ENCODE measurements at places on chromosomes 7 and 10.

DNA sequence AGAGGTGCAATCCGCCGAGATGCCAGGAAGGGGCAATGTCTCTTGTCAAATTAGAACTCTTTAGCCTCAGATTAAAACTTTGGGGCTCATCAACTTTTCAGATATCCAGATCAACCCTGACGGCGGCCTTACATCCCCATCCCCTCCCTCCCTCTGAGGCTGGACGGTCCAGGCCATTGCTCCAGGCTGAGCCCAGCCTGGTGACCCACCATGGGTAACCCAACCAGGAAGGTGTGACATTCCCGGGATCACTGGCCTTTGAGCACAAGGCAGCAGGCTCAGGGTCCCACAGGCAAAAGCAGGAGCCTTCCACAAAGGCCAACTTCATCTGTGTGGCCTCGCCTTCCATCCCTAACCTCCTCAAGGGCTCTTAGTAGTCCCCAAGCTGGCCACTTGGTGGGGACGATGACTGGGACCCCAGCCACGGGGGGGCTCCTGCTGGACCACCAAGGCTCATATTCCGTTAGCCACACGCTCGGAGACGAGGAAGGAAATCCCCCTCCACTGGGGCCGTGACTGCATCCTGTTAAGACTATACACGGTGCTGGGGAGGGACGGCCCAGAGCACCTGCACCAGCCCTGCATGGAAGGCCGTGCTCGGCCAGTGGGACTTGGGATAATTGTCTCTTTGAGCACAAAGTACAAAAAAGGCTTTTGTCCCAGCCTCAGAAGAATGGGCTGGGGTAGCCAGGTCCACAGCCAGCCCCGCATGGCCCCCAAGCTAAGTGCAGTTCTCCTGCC lies 62.8 kb downstream of the ZRANB1 start:
- no peak for DNase-seq

DNA sequence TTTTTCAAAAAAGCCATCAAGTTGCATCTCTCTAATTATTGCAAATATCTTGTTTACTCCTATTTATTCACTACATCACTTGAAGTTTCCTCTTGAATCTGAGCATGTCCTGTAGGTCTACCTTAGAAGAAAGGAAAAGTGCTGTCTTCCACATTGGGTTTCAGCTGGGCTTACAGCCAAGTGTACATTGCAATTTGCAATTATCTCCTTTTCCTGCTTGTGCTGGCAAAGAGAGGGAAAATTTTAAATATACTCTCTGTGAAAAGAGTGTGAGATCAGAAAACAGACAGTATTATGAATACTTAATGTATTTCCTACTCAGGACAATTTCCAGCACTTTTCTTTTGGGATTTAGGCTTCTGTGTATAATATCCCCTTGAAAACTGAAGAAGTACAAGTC lies 839.7 kb downstream of the CNTNAP2 start:
- DNase-seq, result no peak

DNA sequence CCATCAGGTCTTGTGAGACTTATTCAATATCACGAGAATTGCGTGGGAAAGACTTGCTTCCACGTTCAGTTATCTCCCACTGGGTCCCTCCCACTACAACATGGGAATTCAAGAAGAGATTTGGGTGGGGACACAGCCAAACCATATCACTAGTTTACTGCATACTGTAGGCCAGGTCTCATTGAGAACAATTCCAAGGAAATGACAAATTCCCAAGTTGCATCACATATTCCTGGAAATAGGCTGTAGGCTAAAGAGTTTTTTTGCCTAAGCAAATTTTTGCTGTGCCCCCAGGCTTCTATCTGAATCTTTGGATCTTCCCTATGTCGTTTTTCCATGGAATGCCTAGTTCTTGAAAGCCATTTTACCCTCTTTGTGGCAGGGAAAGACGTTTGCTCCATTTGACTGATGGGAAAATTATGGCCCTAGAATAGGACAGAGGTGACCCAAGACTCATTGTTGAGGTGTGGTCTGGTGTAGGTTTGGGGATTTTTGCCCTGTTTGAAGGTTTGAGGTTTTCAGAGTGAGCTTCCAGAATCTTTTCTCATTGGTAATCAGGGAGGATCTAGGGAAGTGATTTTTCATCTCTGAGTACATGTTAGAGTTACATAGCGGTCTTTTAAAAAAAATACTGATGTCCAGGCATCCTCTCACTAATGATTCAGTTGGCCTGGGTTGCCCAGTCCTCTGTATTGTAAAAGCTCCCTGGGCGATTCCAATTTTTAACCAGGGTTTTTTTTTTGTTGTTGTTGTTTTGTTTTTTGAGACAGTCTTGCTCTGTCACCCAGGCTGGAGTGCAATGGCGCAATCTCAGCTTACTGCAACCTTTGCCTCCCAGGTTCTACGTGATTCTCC lies 44.4 kb downstream of the TACR2 start:
- DNase-seq, result no peak

DNA sequence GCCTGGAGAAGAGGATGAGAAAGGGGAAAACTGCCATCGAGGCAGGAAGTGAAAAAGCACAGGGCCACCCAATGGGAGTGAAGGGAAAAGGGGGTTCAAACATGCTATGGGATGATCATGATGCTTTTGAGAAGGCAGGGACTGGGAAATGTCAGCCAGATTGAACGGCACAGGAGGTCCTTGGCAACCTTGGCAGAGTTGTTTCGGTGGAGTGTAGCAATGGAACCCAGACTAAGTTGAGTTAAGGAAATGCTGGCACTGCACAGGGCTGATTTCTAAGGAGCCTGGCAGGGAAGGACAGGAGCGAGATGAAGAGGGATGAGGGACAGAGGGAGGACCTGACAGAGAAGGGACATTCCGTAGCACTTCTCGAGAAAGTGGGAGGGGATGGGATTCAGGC lies 101.4 kb downstream of the PIP4K2A start:
- no peak for DNase-seq

GRCh38 chr7:98970016-98970615 lies 91.8 kb downstream of the TRRAP start:
- DNase-seq, result no peak

- no peak for DNase-seq
These were observed 321.4 kb upstream of the HGF start for GRCh38 chr7:82091126-82091684.

GRCh38 chr7:116770941-116771340 lies 91.4 kb upstream of the CAPZA2 start:
- no peak for DNase-seq

DNA sequence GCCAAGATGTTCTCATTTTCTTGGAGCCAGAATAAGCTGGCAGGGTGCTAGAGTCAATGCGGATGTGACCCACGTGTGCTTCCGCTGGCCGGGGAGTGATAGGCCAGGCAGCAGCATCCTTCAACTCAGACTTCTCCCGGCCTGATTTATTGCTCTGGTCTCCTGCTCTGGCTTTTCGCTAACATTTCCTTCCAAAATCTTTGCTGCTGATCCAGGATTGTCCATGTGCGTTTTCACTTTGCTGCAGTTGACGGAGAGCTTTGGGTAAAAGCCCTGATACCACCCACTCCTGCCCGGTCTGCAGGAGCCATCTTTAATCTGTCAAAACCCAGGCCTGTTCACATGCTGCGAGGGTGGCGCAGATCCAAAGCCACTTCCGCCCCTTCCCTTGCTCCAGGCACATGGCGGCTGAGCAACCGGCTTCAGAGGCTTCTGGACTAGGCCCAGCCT lies 106.8 kb downstream of the CYP26A1 start:
- DNase-seq, result no peak

- no peak for DNase-seq
These were observed 144.0 kb downstream of the ATE1 start for GRCh38 chr10:121783782-121784372.

GRCh38 chr10:85612378-85612775 lies 754.2 kb downstream of the GRID1 start:
- DNase-seq, result peak; percentile 31

GRCh38 chr10:6612371-6612770 lies 32.3 kb upstream of the PRKCQ start:
- no peak for DNase-seq

DNA sequence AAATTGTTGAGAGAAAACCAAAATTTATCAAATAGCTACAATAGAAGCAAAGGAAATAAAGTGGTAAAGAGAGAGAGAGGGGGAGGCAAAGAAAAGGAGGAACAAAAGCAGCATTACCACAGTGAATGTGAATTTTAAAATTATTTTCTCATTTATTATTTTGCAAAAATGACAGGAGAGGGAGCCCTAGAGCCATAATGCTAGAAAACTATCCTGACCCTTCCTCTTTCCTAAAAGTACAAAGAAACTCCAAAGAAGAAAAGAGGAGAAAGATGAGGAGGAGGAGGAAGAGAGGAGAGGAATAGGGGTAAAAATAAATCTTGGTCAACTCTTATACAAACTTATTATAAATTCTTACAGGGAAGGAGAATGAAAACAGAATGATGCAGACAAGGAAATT lies 921.5 kb downstream of the NRG3 start:
- DNase-seq, result no peak

- peak; percentile 55 for DNase-seq
These were observed 6.8 kb upstream of the NOM1 start for GRCh38 chr7:156942708-156943090.

DNA sequence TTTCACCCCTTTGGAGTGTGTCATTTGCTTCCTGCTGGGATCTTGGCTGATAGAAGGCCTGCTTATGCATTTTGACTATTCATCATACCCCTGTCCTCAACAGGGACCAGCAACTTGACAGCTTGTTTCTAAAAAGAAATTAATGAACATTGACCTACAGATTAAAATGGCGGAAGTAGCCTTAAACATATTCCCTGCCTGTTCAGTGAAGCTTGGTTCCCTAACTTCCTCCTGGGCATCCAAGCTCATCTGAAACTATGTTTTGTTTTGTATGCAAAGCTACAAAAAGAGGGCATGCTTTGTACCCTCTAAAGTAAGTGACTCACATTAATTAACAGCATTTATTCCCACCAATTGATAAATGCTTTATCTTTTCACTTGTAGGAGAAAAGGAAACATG lies 26.8 kb upstream of the CDK14 start:
- no peak for DNase-seq

DNA sequence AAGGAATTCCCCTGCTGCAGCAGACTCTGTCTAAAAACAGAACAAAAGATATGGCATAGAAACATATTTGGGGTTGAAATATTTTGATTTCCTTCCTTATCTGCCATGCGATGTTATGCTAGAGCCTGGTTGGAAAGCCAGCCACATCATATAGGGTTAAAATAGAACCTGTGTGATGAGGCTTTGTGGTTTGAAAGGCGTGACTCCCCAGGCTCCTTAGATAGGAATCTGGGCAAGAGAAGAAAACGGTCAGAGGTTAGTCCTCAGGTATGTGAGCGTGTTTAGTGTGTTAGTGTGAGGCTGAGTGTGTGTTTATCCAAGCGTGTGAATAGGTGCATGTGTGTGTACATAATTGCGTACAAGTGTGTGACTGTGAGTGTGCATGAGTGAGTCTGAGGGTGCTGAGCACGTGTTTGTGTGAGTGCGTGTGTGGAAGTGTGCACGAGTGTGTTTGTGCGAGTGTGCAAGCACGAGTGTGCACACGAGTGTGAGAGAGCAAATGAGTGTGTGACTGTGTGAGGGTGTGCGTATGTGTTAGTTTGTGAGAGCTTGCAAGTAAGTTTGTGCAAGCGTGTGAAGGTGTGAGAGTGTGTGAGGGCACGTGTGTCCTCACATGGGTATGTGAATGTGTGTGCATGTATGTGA lies 79.9 kb downstream of the COL26A1 start:
- no peak for DNase-seq

DNA sequence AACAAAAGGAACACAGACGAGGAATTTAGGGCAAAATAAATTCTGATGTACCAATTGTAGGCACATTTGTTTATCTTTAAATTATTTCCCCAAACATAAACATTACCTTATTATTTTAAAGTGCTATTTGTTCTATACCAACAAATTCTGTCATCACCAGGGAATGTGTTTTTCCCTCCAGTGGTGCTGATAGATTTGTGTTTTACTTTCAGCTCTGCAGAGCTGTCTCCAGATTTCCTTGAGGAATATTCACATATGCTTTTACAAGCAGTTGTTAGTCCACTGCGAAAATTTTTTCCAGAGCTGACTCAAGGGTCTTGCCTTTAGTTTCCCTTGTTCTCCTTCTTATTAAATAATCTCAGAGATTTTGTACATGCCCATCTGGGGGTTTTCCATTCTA lies 362.8 kb downstream of the PHF14 start:
- DNase-seq, result no peak

DNA sequence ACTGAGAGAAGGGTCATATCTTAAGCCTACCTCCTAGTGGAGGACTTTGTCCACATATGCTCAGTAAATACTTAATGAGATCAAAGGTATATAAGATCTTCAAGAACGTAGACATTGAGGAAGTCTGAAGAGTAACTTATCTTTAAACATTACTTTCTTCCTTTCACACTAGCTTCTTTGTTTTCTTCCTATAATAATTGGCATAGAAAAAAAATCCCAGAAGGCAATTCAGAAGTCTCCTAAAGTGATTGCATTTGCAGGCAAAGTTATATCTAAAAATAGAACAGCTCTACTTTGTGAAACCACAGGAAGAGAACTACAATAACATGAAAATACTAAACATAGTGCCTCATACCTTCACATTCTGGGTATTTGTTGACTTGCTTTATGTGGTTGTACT lies 150.4 kb downstream of the PPP1R3A start:
- no peak for DNase-seq

DNA sequence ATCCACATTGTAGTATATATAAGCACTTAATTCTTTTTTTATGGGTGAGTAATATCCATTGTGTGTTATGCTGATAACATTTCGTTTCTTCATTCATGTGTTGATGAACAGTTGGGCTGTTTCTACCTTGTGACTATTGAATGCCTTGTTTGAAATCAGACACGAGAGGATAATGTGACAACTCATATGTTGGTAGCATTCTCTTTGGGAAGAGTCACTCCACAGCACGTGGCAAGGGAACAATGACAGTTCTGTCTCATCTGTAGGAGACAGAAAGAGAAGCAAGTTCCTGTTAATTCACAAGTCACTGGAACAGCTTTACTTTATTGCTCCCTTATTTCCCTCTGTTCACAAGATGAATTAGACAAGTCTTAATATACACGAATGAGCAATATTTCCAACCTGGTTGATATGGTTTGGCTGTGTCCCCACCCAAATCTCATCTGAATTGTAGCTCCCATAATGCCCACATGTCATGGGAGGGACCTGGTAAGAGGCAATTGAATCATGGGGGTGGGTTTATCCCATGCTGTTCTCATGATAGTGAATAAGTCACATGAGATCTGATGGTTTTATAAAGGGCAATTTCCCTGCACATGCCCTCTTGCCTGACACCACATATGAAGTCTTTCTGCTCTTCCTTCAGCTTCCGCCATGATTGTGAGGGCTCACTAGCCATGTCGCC lies 125.3 kb downstream of the SEC23IP start:
- no peak for DNase-seq

DNA sequence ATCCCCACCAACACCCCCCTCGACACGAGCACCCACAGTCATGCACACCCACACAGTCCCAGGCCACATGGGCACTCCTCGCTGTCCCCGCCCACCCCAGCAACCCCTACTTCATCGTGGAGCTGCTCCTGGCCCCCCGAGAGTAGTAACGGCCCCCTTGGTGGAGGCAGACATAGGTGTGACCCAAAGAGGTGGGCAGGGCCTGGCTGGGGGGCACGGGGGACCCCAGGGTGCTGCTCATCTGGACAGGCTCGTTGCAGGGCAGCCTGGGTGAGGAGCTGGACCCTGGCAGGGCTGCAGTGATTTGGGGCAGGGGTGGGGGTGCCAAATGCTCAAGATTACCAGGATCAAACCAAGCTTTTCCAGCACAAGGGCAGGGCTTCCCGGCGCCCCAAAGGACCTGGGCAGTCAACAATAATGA lies 42.4 kb upstream of the ZMIZ1 start:
- no peak for DNase-seq

- DNase-seq, result no peak
These were observed 24.7 kb upstream of the ST8SIA6 start for GRCh38 chr10:17479015-17479615.

Data from GM13977 (cell line).